Suppressor macrophage (primary cell): ENCODE measurements at places on chromosomes 7 and 10.

DNA sequence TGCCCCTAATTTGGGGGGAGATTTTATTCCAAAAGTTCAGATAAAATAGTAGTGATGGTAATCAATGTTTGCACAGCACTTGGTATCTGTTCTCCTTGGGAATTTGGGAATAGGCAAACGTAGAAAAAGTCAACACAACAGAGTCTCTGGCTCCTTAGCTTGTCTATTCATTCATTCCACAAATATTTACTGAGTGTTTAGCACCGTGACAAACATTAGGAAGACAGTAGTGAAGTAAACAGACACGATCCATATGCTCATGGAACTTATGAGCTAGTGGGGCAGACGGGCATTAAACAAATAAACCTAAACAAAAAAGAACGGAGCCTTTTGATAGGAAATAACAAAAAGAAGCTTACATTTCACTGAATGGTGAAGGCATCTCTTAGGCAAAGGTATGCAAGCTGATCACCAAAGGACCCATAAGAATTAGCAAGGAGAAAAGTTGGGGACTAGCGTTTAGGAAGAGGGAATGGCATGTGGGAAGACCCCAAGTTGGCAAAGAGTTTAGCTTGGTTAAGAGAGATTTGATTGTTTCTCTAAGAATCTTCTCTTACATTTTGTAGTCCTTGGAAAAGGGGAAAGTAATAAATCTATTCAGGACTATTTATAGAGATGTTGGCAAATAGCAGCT, 243.9 kb upstream of the NPY start:
- no peak for DNase-seq

GRCh38 chr7:43362652-43363034, 220.3 kb upstream of the STK17A start:
- peak; percentile 20 for DNase-seq

- no peak for DNase-seq
These were observed 51.2 kb upstream of the PCBD1 start for GRCh38 chr10:70939441-70940003.

GRCh38 chr10:86545101-86545500, 23.5 kb upstream of the WAPL start:
- DNase-seq: peak; percentile 19

DNA sequence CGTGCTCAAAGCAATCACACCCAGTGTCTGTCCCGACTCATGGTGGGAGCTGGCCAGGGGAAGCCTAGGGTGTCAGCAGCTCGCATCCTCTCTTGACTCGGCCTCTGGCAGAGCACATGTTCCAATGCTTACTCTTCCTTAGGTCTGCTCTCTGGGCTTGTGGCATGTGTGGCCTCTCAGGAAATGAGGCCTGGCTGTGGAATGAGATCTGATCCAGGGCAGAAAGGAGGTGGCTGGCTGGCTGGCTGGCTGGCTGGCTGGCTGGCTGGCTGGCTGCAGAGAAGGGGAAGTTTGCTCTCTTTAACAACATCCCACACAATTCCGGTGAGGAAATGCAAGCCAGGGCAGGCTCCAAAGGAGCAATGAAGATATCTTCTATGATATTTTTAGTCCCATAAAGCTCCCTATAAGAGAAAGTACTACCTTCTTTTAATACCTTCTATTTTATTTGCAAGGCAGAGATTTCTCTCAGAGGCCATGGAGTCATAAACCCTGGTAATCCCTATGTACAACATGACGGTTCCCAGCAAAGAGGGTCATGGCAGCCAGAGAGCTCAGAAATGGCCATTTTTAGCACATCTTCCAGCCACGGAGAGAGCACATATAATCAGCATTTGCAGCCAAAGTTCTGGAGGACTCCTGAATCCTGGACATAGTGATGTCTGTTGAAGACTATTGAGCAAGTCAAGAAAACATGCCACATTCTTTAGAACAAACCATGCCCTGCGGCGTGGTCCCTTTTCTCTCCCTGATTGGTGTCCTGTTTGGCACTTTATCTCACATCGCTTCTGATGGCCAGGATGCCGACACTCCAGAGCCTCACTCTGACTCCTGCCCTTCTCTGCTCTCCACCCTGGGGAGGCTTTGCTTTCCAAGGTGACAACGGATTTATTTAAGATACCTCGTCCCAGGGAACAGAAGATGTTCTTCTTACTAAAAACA, 153.7 kb downstream of the FANK1 start:
- peak; percentile 76 for DNase-seq

DNA sequence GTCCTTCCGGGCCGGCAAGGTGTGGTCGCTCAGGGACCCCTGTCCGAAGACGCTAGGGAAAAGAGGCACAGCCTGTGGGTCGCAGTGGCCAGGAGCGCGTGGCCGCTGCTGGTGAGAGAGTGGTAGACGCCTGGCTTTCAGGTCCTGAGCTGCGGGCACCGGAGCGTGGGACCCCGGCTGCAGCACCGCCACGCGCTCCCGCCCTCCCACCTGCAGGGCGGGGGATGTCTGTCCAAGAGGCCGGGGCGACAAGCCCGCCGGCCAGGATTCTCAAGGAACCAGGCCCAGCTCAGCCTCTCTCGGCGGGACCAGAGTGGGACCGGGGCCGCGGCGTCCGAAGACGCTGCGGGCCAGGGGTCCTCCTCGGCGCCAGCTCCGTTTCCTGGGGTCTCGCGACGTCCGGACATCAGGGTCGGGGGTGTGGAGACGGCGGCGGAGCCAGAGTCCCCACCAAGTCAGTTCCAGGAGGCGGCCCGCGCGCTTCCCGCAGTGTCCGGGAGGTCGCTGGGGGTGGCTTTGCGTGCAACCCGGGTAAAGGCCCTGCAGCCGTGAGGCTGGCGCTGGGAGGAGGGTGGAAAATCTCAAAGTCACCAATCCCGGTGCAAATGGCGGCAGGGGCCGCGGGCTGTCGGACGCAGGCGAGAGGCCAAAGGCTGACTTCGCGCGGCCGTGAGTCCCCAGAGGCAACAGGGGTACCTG, 5.5 kb downstream of the ZNF503 start:
- DNase-seq: no peak

GRCh38 chr7:33745934-33746333, 159.4 kb upstream of the BMPER start:
- no peak for DNase-seq

GRCh38 chr10:27699776-27700175, 45.8 kb downstream of the MKX start:
- DNase-seq: no peak

DNA sequence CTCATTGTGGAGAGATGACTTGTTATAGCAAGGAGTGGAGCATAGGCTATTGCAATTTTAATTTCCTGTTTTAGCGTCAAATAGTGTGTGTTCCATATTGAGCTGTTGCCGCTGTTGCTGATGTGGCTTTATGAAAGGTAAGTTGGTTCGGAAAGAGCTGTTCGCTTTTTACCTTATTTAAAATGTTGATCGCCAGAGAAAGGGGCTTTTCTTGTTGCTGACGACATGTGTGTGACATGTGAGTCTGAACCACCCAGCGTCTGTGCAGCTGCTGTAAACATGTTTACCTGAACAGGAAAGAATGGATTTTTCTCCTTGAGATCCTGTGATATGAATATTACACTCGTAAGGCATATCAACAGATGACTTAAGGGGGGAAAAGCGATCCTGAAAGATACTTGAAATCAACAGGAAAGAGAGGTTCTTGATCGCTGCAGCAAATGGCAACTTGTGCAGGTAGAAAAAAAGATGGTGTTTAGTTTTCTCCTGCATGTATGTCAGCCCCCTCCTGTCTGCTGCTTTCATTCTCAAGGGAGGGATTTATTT, 2.5 kb downstream of the ZEB1 start:
- no peak for DNase-seq

GRCh38 chr10:132606536-132607316, 69.1 kb downstream of the INPP5A start:
- DNase-seq: no peak

DNA sequence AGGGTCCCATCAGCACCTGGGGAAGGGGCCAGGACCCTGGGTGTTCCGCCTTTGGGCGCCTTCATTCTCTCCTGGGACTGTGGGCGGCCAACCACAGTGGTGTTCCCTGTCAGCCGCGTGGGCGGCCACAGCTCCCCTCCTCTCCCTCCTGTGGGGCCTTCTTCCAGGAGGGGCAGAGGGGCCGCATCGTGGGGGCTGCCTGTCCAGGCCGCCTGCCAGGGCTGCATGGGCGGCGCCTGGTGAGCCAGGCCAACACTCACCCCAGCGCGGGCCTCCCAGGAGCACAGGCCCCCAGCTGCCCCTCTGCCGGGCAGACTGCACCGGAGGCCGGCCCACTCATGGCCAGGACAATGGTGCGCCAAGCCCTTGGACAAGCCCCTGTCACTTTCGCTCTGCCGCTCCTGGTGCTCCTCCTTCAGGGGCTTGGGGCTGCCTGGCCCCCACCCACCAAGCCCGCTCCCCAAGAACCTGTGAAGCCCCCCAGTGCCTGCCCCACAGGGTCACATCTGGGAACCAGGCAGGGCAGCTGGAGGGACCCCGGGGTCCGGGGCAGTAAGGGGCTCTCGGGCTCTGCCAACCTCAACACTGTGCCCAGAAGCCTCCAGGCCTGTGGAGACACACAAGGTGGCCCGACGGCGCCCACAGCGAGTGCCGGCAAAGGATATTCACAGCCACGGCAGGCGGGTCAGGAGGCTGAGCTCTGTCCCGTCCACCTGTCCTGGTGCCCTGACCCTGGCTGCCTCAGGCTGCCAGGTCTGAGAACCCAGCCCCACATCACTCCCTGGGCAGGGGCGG, 42.8 kb downstream of the AP5Z1 start:
- no peak for DNase-seq

DNA sequence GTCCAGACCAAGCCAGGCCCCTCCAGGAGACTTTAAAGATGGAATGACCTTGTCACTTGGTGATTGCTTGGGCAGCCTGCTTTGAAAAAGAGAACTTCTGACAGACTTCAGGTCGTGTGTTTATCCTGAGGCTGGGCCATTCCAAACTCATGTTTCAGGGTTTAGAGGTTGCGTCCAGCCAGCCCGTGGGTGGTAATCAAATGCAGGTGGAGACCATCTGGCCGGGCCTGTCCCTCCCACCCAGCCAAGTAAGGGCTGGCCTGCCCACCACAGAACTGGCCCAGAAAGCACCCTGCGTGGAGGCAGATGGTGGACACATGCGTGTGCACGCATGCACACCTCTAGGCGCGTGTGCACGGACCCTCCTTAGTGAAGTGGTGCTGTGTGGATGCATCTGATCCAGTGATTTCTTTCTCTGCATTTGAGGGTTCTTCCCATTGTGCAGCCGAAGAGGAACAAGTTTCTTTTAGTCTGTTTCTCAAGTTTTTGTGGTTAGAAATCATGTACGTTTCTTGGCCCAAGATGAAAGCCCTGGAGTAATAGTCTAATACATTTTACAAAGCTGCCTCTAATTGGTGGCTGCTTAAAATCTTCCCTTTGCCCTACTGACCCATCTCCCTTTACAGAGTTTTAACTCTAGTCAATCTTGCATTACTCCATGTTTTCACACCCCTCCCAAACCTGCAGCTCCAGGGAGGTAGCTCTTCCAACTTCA, 43.0 kb downstream of the SUFU start:
- DNase-seq: peak; percentile 34

GRCh38 chr7:54985426-54986330, 33.1 kb upstream of the EGFR start:
- no peak for DNase-seq
